ENCODE measurements at places on chromosomes 2 and 18. TPM values are rescaled to one million over a fixed set of nuclear protein-coding genes. Genes with fewer than 3 reads are reported as not detected.

DNA sequence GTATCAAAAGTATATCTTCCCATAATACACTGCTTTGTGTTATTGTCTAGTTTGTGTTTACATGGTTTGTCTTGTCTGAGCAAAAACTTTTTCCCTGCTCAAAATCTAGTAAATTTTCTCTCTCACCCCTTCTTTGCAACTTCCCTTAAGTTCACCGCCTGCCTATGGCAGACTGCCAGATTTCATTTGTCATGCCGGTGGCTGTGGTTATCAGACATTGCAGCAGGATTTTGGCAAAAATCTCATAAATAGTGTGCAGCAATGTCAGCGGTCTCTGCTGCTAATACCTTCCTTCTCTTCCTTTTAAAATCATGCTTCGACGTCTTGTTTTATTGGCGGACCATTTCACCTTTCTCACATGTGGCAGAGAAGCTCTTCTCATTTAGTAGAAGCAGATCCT is 45.6 kb upstream of the TMEM178A start:
- no peak for DNase-seq

- DNase-seq, result no peak
These were observed 116.7 kb downstream of the PID1 start for GRCh38 chr2:229154381-229154780.

DNA sequence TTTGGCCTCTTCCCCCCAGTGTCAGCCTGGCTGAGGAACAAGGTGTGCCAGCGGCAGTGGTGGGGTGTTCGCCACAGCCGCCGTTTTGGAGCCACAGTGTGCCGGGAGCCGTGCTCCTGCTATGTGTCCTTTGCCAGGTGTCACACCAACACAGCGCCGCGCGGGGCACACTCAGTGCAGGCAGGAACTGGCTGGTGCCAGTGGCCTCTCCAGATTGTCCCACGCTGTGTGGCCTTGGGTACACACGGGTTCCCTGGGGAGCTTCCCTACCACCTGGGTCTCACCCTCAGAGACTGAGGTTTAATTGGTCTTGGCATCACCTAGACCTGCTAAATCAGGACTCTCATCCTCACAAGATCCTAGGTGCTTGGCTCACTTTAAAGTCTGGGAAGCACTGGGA is 171.6 kb downstream of the LDLRAD4 start:
- DNase-seq, result no peak

The HRH4 gene
- total RNA-seq, result not detected

The DSG3 gene
- total RNA-seq, result 0.67 TPM

DNA sequence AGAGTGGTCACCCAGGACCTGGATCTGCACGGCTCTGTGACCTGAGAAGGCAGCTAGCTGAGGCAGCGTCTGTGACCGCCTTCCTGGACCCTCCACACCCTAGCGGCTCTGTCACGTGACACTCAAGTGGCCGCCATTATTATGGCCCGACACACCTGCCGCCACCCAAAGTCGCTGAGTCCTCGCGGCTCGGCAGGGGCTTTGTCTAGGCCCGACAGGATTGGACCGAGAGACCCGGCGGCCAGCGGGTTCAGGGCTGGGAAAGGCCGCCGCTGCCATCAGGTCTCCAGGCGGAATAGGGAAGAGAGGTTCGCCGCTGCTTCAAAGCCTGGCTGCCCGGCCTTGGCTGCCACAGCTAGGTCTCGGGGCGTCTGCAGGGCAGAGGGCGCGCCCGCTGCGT is 1162.5 kb upstream of the LRRTM1 start:
- no peak for DNase-seq

The RNF125 gene
- 1.4 TPM for total RNA-seq

DNA sequence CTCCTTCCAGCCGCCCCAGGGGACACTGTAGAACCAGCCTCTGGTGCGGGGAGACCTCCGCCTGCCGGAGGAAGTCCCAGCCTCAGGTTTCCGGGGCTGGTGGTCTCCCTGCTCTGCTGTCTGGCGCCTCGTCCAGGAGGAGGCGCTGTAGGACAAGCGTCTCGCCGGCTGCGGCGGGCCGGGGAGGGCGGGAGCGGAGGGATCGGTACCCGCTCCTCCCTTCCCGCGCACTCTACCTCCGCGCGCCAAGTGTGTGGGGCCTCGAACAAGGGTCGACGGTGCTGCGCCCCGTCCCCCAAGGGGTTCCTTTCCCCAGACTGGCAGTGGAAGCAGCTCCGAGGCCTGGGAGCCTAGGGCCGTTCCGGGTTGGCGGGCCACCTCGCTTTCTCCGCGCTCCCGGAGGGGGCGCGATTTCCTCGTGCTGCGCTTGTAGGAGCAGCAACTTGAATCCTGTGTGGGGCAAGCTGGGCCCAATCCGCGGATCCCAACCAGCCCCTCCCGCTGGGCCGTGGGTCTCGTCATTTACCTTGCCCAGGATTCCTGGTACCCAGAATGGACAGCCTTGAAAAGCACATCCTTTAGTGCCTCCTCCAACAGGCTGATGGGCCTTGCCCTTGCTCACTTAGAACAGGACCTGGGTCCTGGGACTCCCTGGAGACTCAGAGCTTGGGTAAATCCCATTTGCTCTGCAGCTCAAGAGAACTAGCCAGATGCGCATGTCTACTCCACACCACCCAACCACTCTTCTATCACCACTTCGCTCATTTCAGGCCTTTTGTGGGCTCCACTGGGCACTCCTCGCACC is 10.6 kb upstream of the HOXD4 start:
- no peak for DNase-seq

The RNPEPL1 gene
- 122 TPM for total RNA-seq

DNA sequence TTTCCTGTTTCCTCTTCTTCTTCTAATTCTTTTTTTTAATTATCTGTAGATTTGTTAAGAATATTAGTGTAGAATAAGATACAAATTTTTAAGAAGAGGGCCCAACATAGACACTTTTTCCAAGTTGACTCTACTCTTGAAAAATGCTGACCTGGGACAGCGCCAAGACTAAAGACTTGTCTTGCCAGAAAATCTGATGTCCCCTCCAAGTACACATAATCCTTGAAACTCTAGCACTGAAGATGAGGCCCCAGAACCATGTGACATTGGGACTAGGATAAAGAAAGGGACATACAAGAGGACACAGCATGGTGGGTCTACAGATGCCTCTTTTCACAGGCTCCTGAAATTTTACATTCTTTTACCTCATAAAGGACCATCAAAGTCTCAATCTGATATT is 271.6 kb upstream of the SESTD1 start:
- DNase-seq, result no peak

- DNase-seq, result no peak
These were observed 31.7 kb downstream of the SDC1 start for GRCh38 chr2:20193185-20193584.

The ALPI gene
- total RNA-seq, result not detected

The BZW1 gene
- 378 TPM for total RNA-seq

DNA sequence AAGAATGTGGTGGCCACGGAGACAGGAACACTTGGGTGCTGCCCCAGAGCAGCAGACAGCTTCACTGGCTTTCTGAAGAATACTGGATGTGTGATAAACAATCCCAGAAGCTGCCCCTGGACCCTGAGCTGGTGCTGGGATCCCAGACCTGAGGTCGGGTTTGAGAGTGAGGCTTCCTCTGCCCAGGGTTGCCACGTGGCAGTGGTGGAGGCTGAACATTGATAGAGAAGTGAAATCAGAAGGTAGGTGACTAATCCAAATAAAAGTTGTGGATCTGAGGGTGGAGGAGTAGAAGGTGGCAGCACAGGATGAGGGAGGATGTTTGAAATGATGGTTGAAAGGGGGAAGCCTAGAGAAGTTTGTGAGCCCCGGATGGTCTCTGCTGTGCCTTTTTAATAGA is 64.0 kb downstream of the FMNL2 start:
- DNase-seq, result no peak

GRCh38 chr18:50128506-50129271 is 66.3 kb downstream of the MYO5B start:
- DNase-seq, result no peak

The KYNU gene
- total RNA-seq, result 2.7 TPM

The OXER1 gene
- 0.82 TPM for total RNA-seq
